ENCODE measurements at places on chromosomes 7 and 10.

DNA sequence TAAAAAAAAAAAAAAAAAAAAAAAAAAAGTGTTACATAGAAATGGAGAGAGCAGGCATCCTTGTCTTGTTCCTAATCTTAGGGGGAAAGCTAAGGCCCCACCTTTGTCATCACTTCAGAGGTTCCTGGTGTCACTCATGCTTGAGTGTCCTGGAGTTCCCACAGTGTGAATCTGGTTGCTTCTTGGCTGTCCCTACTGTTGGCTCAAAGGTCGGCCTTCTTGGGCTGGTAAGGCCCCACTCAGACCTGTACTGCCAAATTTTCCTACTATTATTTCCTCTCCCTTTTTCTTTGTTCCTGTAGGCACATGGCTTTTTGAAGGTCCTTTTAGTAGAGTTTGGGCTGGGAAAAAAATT, 21.5 kb downstream of the OPTN start:
- no peak for DNase-seq

GRCh38 chr10:23870651-23871610, 338.0 kb upstream of the KIAA1217 start:
- no peak for DNase-seq

GRCh38 chr10:72072639-72073038, 15.7 kb downstream of the SPOCK2 start:
- no peak for DNase-seq

DNA sequence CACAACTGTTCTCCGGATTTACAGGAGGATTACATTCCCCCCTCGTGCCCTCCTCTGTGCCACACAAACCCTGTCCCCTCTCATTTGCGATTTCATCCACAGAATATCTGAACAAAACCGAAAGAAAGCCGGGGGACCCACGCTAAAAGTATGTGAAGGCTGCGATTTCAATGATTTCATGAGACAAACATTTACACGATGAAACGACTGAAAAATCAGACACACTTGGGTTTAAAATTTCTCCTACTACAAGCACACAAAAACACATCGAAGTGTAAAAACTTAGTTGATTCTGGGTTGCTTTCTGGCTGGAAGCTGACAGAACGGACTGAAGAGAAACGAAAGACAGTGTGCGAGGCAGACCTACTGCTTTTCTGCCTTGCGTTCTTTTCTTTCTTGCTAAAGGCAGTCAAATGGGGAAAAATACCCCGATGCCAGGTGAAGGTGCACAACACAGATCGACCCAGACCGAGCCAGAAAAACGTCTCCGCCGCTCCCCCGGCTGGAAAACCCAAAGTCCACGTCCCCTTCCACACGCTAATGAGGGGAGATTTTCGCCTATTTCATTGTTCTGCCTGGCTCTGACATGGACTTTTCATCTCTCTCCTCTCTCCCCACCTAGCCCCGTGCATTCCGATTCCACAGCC, 1.2 kb downstream of the HIPK2 start:
- peak; percentile 60 for DNase-seq

- no peak for DNase-seq
These were observed 95.4 kb downstream of the PPP1R9A start for GRCh38 chr7:95002775-95003174.

- DNase-seq: no peak
These were observed 42.7 kb upstream of the ATRNL1 start for GRCh38 chr10:115050375-115051010.

- peak; percentile 98 for DNase-seq
These were observed 3.4 kb upstream of the CHST12 start for GRCh38 chr7:2399848-2400587.

- DNase-seq: no peak
These were observed 1.3 kb upstream of the HIP1 start for GRCh38 chr7:75739796-75740672.

DNA sequence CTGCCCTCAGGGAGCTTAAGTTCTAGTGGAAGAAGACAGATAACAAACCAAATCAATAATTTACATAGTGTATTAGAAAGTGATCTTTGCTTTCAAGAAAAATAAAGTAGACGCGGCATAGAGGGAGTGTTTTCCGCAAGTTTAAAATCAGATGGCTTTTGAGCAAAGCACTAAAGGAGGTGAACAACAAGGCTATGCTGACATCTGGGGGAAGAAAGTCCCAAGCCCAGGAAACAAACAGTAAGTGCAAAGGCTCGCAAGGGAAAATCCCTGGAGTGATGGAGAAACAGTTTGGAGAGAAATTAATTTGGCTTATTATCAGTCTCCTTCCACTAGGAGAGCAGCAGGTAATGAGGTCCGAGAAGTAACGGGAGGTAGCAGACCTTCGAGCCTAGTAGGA, 1.9 kb upstream of the CNNM2 start:
- DNase-seq: no peak

DNA sequence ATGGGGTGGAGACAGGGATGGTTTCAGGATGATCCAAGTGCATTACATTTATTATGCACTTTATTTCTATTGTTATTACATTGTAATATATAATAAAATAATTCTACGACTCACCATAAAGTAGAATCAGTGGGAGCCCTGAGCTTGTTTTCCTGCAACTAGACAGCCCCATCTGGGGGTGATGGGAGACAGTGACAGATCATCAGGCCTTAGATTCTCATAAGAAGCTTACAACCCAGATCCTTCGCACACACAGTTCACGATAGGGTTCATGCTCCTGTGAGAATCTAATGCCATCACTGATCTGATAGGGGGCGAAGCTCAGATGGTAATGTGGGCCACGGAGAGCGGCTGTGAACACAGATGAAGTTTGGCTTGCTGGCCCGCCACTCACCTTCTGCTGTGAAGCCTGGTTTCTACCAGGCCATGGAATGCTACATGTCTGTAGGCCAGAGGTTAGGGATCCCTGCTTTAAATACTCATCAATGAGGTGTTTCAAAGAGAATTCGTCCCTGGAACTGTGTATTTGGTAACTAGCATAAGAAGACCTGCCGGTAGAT, 21.2 kb upstream of the PRKCQ start:
- no peak for DNase-seq

Measured in AG10803 (cell line).